ENCODE measurements at places on chromosomes 2 and 18.

GRCh38 chr2:98806236-98806697, 75.3 kb upstream of the MGAT4A start:
- no peak for DNase-seq

GRCh38 chr2:102484310-102485061, 11.5 kb downstream of the SLC9A4 start:
- DNase-seq: no peak

DNA sequence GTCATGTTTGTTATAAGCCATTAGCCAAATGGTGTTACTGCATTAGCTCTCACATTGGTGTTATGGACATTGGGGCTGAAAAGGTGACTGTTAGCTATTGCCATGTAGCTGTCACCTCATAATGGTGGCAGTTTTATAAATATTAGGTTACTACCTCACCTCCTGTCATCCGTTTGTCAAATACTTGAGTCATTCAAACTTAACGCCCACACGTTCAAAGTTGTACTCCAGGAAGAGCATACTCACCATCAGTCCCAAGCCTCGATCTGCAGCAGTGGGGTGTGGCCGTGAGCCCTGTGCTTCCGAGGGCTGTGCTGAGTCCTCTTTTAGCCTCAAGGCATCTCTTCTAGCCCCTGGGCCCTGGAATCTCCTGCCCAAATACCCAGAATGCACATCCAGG, 87.3 kb downstream of the PDK1 start:
- no peak for DNase-seq

- DNase-seq: no peak
Observed at GRCh38 chr2:179050755-179051154, 818 bp upstream of the CCDC141 start.

- DNase-seq: no peak
Observed at GRCh38 chr18:40531051-40531450, 1424.0 kb upstream of the PIK3C3 start.
